NCI-H1417 (cell line): ENCODE measurements at places on chromosomes 6 and 20.
A peak's percentile ranks its signal among the peaks of the same experiment; 100 is the strongest.

DNA sequence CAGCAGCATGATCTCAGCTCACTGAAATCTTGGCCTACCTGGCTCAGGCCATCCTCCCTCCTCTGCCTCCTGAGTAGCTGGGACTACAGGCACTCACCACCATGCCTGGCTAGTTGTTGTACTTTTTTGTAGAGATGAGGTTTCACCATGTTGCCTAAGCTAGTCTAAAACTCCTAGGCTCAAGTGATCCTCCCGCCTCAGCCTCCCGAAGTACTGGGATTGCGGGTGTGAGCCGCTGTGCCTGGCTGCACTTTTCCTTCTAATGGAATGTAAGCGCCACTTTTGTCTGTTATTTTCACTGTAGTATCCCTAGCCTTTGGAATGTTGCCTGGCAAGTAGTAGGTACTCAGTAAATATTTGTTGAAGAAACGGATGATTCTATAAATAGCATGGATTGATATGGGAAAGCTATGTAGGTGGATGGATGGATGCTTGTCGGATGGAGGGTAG is 10.4 kb upstream of the TRIB3 start:
- no peak for DNase-seq

- peak; percentile 24 for DNase-seq
These were observed 131.2 kb downstream of the SH3BGRL2 start for GRCh38 chr6:79762370-79762769.

GRCh38 chr20:46770330-46771194 is 61.1 kb downstream of the SLC2A10 start:
- no peak for DNase-seq

- peak; percentile 64 for DNase-seq
These were observed 577 bp downstream of the SASH1 start for GRCh38 chr6:148343047-148343782.

- DNase-seq = no peak
These were observed 70.3 kb upstream of the SLC22A23 start for GRCh38 chr6:3526962-3527650.

DNA sequence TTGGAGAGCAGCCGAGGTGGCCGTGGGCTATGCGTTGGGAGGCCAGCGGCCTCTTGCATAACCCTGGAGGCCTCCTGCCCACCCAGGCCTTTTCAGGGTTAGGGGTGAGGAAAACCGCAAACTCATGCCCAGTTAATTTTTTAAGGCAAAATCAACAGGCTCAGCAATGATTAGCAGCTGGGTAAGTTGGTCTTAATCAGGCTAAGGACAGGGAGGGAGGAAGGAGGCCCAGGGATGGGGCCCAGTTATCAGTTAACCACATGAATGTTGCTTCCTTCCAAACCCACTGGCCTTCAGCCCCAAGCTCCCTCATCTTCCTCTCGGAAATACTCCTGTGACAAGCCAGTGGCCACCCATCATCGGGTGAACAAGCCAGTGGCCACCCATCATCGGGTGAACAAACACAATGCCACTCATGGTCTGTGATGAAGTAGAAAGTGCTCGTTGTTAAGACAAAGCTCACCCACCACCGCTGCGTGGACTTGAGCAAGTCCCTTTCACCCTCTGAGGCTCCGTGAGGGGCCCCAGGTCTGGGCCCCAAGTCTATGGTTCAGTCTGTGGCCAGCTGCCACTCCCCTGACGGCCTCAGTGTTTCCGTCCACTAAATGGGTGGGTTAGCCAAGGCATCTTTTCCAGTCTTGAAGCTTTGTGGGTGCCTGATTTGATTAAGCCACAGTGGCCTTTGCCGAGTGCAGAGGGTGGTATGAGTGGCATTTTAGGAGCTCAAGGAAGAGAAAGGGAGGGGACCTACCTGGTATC is 39.4 kb downstream of the HNF4A start:
- DNase-seq = no peak

- no peak for DNase-seq
These were observed 5.1 kb downstream of the BTN2A2 start for GRCh38 chr6:26388014-26388413.

- no peak for DNase-seq
These were observed 440.8 kb downstream of the UTRN start for GRCh38 chr6:144725736-144726522.

GRCh38 chr6:24405262-24405661 is 2.5 kb downstream of the MRS2 start:
- no peak for DNase-seq

GRCh38 chr20:5416086-5416485 is 99.3 kb upstream of the PROKR2 start:
- DNase-seq = no peak

GRCh38 chr6:18388942-18389341 is 1.8 kb downstream of the RNF144B start:
- DNase-seq = no peak

DNA sequence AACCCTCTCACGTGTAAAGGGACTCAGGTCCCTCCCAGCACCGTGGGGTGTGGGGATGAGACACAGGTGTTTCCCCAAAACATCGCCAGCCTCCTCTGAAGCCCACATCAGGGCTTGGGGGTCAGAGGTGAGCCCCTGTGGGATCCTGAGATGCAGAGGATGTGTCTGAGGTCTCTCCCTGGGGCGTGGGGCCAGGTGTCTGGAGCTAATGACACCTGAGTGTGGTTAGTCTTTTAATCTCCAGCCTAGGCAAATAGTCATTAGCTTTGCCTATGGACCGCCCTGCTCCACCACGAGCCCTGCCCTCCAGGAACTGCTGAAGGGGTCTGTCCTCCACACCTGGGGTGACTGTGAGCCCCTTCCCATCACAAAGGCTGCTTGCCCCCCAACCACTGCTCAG is 1.7 kb downstream of the SRMS start:
- peak; percentile 68 for DNase-seq

DNA sequence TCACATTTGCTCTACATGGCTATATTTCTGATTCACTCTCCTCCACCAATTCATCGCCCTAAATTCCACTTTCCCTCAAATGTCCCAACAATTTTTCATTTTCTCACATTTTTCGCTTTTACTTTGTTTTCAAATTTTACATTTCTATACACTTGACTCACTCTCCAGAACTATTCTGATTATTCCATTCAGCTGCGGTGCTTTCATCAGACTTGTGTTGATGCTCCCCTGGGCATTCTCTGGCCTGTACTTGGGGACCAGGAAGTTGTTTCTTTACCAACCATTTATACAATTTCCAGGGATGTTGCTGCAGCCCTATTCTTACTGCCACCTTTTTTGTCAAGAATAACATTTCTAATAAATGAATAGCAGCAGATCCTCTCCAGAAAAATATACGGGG is 444.8 kb downstream of the MAFB start:
- DNase-seq = no peak

GRCh38 chr20:42756991-42757390 is 432.7 kb downstream of the PTPRT start:
- no peak for DNase-seq

DNA sequence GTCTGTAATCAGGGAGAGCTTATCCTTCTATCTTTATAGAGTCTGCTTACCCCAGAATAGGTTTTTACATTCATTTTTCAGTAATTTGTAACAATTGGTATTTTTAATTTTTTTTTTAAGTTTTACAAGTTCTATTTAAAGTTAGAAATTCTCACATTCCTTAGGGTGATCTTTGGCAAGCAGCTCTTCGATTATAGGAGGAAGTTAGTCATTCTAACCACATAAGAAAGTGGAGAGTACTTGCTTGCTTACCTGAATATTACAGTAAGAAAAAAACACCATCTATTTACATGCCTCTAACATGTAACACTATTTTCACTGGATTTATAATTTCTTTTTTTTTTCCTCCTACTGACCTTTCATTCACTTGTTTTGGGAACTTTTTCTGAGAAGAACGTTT is 6.7 kb downstream of the TSHZ2 start:
- no peak for DNase-seq

- DNase-seq = no peak
These were observed 18.1 kb upstream of the OSER1 start for GRCh38 chr20:44228465-44229258.

DNA sequence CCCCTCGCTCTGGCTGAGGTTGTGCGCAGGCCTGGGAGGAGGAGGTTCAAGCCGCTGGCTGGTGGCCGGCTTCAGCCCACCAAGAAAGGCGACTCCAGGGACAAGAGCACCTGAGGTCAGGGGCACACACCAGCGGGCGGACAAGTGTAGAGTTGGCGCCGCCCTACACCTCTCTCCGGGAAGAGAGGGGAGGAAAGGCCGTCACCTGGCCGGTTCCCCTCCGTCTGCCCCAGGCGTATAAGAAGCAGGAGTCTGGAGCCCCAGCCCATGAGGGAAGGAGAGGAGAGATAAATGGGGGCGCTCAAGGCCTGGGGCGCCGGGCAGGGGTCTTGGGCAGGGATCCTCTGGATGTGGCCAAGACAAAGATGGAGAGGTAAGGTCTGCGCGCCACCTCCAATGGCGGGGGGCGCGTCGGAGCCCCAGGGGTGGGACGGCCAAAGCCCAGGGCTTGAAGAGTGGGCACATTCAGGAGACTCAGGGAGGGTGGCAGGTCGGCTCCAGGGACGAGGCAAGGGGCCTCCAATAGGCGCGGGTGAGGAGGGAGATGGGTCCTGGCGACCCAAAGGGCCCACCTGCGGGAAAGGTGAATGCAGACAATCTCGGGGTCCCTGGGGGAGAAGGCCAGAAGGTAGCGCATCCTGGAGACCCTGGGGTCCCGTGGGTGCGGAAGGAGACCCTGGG is 826 bp downstream of the RIMS4 start:
- no peak for DNase-seq

GRCh38 chr6:154234019-154234772 is 122.4 kb downstream of the IPCEF1 start:
- DNase-seq = no peak

- peak; percentile 16 for DNase-seq
These were observed 55.7 kb upstream of the TNFAIP3 start for GRCh38 chr6:137811121-137811915.

DNA sequence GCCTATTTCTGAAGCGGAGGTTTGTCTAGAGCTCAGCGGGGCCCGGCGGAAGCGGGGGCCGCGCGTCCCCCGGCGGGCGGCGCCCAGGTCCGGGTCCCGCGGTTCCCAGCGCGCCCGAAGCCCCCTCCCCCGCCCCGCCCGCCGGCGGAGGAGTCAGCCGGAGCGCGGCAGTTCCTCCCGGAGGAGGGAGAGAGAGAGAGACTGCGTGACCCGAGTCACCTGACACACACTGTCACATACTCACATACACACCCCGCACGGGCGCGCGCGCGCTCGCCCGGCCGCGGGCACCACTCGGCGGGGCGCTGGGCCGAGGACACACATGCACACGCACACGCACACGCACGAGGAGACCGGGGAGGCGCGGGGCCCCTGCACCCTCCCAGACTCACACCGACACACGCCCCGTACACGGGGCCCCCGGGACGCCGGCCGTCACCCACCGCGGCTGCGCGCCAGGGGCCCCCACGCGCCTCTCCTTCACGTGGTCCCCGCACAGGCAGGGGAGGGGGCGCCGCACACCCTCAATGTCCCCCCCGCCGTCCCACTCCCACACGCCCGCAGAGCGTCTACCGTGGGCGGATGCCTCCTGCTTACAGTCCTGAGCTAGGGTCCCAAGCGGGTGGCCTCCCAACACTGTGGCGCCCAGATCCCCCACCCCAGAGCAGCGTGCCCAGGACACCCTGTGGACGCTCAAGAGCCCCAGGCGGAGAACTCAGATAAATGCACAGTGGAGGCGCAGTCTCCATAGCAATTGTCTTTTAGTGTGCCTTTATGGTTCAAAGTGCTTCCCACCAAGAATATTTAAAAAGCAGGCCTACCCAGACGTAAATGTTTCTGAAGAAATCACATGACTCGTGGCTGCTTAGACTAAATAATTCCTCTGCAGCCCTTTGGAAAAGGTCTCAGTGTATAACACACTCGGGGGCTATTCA is at the start of gene RRAGD:
RRAGD (minus strand) TSS at position 203 of the 935 bp plus-strand sequence. CDS start 280 bp downstream, outside the sequence.
- peak; percentile 80 for DNase-seq

GRCh38 chr20:31835977-31836852 is 9.2 kb downstream of the FOXS1 start:
- DNase-seq = peak; percentile 21

DNA sequence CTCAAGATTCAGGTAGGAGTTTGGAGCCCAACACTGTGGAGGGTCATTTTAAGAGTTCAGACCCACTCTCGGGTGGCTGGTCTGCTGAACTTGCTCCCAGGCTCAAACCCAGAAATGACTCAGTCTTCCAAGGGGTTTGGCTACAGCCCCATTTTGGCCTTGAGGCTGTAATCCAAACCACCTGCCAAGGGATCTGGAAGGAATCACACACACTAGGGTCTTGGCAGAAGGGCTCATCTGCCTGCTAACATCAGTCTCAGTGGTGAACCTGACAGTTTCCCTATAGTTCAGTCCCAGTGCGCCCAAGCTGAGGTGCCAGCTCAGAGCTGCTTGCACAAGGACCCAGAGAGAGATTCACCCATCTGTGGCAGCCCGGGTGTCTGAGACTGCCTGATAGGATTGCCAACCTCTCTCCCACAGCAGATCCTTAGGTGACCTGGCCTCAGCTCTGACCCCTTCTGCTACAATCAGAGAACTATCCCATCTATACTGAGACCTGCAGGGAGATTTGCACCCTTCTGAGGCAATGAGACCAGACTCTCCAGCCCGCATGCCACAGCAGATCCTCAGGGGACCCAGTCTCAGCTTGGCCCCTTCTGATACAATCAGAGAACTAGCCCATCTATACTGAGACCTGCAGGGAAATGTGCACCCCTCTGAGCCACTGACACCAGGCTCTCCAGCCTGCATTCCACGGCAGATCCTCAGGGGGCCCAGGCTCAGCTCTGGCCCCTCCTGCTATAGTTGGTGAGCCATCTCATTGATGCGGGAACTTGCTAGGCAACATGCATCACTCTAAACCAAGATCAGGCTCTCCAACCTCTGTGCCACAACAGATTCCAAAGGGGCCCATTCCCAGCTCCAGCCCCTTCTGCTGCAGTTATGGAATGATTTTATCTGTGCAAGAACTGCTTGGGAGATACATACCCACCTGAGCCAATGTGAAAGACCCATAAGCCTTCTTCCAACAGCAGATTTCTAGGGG is 48.2 kb downstream of the THBS2 start:
- DNase-seq = no peak

DNA sequence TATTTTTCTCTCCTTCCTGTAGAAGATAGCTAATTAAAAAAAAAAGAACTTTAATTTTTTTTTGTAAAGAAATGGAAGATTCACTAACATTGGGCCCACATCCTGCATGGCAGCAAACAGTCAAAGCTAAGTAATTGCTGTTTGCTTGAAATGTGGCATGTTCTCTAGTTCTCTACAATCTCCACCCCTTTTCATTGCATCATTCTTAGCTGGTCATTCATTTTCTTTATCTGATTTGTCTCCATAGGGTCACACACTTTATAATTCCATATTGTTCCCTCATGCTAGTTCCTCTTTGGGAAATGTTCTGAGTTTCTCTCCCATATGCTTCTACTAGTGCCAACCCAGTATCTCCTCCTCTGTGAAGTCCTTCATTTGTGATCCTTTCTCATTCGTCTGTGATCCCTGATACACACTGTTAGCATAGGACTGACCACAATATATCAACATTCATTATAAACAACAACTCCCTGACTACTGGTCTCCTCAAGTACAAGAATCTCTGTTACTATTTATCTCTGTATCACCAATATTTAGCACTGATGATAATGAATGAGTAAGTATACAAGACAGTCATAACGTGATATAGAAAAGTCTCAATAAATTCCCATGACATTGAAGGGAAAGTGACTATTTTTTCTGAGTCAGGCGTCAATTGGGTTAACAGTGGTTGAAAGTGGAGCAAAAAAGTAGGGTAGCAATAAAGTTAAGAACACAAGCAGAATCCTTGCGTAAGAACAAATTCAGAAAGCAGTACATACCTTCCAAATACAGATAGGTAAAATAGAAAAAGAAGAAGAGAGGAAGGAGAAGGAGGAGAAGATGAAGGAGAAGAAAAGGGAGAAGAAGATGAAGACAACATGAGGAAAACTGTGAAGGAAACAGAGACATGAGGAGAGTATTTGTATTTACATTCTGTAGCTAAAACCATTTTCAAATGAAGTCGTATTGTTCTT is 33.2 kb upstream of the MYB start:
- DNase-seq = no peak
